ENCODE measurements at places on chromosomes 4 and X.

DNA sequence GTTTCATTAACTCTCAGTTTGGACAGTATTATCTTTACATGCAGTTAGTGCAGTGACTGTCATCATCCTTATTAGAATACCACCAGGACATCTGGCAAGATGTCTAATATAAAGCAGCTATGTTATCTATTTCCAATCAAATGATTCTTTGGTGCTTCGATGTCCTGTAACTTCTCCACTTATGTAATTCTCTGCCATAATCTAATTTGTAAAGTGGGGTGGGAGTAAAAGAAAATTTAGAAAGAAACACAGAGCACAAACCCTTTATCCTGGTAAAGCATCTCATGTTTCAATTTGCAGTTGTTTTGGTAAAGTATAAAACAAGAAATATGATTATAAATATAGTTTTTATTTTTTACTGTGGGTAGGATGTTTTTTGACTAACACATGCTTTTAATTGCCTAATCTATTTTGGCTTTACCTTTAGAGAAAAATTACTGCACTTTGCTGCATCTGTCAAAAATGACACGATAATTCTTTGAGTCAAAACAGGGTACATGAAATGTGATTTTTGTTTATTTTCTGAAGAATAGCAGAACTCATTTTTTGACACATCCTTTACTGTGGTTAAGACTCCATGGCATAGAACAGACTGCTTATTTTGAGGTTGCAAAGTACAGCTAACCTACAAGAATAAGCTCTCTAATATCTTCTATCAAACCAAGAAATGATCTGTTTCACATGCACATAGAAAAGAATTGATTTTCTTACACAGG, 382.9 kb downstream of the RPA4 start:
- DNase-seq: no peak

DNA sequence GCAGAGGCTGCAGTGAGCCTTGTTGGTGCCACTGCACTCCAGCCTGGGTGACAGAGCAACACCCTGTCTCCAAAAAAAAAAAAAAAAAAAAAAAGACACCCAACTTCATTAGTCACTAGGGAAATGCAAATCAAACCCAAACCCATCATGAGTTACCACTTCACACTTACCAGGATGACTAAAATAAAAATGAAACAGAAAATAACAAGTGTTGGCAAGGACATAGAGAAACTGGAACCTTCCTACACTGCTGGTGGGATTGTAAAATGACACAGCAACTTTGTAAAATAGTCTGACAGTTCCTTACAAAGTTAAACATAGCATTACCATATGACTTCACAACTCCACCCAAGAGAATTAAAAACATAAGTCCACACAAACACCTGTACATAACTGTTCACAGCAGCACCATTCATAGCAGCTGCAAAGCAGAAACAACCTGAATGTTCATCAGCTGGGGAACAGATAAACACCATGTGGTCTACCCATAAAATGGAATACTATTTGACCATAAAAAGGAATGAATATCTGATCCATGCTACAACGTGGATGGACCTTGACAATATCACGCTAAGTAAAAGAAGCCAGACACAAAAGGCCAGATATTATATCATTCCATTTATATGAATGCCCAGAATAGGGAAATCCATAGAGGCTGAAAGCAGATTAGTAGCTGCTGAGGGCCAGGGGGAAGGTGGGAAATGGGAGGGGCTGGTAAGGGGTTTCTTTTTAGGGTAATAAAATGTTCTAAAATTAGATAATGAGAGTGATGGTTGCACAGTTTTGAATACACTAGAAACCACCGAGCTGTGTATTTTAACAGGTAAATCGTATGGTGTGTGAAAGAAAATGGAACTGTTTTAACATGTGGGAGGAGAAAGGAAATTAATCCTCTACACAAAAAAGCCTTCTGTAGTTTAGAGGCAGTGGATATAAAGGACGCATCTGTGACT, 18.3 kb downstream of the CD99L2 start:
- no peak for DNase-seq

DNA sequence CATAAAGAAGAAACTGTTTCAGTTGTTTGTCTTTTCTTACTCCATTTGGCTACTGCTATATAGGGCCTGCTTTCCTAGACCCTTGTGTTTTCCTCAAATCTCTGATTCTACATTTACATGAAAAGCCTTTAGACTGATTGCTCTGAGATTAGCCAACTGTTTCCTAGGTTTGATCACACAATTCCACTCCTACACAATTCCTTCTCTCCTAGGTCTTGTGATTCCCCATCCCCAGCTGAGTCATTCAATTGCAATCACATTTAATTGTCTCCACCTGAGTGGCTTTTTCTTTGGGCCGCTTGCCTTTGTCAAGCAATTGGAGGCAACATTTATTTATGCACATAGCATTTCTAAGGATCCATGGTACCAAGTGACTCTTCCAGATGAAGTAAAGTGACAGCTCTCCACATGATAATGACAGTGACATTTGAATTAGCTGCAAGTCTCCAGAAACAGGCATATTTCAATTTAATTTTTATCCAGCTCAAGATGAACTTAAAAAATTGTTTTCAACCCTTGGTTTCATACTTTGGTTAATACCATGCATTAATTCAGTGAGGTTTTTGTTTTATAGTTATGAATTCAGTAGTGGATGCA, 35.8 kb downstream of the ATXN3L start:
- no peak for DNase-seq

DNA sequence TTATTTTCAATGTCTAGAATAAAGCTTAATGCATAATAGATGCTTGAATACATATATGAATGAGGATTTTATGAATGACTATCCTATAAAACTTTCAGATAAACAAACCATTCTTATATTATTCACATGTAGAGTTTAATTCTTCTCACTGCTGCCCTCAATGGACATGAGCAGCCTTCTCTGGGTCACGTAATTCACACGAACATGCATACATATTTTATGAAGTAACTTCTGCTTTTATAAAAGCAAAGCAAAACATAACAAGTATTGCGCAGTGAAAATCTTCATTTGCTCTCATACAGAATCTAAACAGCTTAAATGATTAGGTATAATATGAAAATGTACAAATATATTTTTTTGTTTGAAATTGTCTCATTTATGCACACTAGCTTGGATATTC, 116.7 kb downstream of the TMA16 start:
- DNase-seq: no peak

- no peak for DNase-seq
These were observed 72.6 kb downstream of the FHDC1 start for GRCh38 chr4:153008578-153009199.

DNA sequence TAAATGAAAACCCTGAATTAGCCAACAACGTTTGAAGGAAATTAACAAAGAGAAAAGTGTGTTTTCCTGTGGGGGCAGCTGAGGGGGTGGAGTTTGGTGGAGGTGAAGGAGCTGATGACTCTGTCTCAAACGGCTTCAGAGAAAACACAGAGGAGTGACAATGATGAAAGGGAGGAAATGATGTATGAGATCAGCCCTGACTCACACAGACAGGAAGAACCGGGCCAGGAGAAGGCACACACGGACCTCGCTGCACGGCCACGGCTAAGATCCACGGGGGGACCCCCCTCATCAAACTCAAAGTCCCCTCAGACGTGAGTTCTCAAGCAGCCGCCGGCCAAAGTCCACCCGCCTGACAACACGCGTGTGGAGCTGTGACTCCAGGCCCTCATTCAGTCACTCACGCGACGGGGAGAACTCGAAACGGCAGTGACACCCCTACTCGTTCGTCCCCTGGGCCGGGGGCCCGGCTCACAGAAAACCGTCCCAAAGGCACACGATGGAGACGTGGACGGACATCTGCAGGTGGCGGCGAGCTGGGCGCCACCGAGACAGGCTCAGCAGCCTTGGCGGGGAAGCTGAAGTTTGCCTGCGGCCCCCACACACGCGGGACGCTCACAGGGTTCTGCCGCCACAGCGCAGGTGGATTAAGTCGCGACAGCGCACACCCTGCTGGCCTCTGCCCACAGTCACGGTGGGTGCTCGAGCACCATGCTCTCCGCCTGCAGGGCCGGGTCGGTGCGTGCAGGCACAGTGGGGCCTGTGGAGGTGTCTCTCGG, 28.8 kb downstream of the PPP2R3B start:
- DNase-seq: peak; percentile 52

- DNase-seq: peak; percentile 76
These were observed 78.0 kb upstream of the BCOR start for GRCh38 chrX:40175511-40176350.

DNA sequence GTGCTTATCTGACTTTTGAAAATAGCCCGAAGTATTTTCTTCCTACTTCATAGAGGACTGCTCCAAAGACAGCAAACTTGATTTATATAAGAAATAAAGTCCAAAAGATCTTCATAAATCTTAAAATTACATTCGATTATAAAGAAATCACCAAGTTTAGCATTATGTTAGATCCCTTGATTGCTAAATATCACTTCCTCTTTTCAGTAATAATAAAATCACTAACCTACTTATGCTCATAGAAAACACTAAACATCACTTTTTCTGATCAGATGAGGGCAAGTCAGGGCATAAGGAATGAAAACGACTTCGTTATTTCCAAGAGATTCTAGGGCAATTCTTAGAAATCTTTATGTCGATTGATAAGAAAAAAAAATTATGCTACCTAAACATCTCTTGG, 32.0 kb downstream of the DYNLT3 start:
- no peak for DNase-seq

- no peak for DNase-seq
These were observed 9.1 kb downstream of the HTRA3 start for GRCh38 chr4:8278421-8279287.

DNA sequence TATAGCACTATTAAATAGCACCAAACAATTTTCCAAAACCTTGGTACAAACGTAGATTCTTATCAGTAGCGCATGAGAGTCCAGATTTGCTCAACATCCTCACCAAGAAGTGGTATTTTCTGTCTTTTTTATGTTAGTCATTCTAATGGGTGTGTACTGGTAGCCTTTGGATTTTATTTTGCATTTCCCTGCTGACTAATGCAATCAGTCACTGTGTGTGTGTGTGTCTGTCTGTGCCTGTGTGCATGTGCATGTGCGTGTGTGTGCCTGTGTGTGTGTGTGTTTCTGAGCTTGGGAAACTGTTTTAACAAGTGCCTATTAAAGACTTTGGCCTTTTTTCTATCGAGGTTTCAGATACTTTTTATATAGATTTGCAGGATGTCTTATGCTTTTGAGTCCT, 82.2 kb upstream of the MAGEA10 start:
- DNase-seq: no peak

- peak; percentile 64 for DNase-seq
These were observed 1.7 kb downstream of the DOCK11 start for GRCh38 chrX:118497180-118497818.

DNA sequence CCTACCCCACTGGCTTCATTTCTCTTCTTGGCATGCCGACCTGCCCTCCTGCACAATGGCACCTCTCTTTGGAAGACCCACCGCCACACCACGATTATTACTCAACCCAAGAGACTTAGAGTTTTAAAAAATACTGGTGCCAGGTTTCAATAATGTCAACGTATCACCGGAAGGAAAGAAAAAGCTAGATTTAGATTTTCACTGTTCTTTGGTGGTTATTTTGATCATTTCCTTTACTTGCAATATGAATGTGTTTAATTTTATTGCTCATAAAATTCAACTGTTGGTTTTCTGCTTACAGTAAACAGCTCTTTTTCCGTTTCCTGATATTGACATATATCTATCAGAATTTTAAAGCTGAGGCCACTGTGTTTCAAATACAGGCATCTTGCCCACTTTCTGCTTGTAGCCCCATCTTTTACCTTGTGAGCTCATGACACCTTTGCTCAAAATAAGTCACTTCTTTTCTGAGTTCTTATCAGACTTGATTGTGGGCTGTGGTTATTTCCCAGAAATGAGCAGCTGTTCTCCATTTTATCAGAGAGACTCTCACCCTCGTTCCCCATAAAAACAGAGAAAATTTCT, 439.1 kb downstream of the INPP4B start:
- peak; percentile 76 for DNase-seq

DNA sequence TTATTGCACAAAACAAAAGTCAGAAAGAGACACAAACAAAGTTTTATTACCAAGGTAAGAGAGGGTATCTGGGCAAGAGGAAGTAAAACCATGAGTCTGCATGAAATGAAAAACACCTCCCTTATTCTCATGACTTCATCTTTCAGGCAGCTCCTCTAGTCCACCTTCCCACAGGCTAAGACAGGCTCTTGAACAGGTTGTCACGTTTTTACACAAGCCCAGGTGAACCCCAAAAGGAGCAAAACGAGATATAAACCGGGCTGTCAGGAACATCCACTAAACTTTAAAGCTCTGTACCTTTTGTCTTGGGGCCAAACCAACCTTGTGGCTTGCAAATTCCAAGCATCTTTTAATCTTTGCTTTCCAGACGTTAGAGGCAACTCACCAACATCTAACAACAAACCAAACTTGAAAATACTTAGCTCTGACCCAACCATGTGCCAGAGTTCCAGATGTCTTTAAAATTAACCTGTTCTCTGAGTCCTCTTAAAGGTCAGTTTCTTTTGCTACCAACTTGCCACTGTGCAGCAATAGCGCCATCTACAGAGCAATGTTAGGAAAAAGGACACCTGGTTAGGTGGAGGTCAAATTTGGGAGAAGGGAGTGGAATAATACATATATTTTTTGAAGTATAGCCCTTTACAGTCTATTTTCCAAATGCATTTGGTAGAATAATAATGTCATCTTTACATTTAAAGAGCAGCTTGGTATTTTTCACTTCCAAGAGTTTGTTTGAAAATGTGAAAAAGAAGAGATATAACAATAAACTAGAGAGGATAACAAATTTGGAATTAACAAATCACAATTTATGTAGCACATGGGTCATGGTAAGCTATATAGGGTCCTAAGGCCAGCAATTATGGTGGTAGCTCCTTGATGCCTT, 73.1 kb downstream of the QRFPR start:
- peak; percentile 69 for DNase-seq

- no peak for DNase-seq
These were observed 1.1 kb downstream of the HTT start for GRCh38 chr4:3075652-3075981.

GRCh38 chrX:49176421-49177326, 5.0 kb downstream of the PLP2 start:
- no peak for DNase-seq

DNA sequence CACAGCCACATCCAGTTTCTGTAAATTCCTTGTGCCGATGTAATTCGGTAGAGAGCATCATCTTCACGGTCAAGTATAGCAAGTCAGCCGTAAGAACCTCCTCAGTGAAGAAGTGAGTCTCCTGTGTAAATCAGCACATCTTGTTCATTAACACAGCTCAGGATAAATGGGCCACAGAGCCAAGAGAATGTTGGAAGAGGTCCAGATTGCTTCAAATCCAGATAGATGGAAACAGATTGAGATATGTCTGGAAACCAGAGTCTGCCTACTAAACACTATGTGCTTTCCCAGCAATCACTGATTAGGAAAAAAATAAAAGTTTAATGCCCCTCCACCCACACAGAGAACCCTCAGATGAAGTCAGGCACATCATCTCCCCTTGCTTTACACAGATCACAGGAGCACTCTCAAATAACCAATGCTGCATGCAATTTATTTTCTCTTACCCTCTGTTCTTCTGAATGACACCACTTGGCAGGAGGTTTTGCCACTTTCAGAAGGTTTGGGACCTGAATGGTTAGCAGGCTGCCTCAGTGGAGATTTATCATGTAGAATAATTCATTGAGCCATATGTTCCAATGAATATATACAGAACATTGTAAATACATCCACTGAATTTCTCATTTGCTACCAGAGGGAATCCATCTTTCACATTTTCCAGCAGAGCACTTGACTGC, 357.7 kb downstream of the C4orf33 start:
- DNase-seq: no peak

GRCh38 chr4:165398570-165398969, 19.8 kb downstream of the CPE start:
- no peak for DNase-seq

GRCh38 chr4:162409048-162409447, 245.2 kb upstream of the FSTL5 start:
- DNase-seq: no peak

- no peak for DNase-seq
These were observed 67.1 kb downstream of the MID1IP1 start for GRCh38 chrX:38868321-38868720.
